WTC11 (cell line): ENCODE measurements at places on chromosomes 1 and 21. TPM values are rescaled to one million over a fixed set of nuclear protein-coding genes. Genes with fewer than 3 reads are reported as not detected.

DNA sequence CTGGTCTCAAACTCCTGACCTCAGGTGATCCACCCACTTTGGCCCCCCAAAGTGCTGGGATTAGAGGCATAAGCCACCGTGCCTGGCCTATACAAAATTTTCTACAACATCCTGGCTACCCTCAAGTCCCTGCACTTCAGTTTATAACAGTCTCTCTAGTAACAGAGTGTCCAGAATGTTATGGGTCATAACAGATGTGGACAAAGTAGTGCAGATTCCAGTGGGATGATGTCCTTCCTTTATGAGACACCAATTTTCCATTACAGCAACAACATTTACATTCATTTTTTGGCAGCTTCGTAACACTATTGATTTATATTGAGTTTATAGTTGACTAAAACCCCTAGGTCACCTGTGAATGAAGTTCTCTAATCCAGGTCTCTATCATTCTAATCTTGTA, 429.4 kb upstream of the PTBP2 start:
- DNase-seq = no peak

GRCh38 chr1:233916706-233917105, 12.2 kb downstream of the SLC35F3 start:
- no peak for DNase-seq

- no peak for DNase-seq
Measured at GRCh38 chr1:30305061-30305460, 418.3 kb downstream of the MATN1 start.

DNA sequence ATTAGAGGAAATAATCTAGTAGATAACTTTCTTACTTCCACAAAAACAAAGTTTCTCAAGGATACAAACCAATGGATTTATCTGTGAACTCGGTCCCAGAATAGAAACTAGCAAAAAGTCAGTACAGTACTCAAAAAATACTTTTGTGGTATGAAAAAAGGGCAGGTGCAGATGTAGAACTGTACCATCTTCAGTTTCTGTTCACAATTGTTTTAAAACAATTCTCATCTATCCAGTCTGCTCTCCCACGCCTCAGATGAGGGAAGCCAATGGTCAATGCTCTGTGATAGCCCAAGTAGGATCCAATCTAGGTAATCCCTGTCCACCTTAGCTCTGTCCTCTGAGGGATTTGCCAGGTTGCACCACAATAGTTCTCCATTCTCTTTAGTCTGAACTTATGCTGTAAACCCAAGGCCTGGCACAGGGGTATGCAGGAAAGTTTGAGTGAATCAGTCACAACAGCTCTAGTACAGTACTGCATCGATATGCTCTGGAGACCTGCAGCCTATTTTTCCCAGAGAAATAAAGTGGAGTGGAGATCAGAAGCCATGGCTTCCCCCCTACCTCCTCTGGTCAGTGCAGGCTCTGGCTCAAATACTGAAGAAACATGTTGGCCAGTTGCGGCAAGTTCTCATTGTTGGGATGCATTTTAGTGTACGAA, 1.4 kb downstream of the KTI12 start:
- no peak for DNase-seq

DNA sequence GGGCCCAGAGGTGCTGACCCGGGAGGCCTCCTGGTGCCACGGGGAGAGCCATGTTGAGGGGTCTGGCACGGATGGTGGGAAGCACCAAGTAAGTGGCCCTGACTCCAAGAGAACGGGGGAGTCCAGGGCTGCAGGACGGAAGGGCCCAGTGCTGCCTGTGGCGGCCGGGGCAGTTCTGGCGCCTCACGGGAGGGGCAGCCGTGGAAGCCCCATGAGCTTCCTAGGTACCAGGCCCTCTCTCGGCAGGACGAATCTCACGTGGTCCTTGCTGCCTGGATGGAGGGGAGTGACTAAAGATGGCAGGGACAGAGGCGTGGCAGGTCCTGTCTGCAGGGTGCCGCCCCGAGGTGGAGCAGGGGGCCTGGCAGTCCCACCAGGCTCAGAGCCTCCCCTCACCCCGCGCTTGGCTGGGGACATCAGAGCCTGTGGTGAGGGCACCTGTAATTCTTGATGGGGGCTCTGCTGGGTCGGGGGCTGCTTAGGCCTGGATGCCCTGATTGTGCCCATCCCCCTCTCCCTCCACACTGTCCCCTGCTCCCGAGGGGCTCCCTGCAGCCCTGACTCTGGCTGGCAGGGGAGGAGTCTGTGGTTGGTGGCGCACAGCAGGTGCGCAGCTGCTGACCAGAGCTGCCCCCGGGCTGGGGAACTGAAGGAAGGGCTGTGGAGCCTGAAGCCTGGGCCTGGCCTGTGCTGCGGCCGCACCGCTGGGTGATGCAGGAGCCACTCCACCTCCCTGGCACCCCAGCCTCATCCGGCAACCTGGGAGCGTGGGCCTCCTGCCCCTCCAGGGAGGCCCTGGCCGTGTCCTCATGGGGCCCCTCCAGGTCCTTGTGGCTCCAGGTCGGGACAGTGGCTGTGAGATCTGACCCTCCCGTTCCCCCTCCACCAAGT, 31.4 kb downstream of the POFUT2 start:
- no peak for DNase-seq

DNA sequence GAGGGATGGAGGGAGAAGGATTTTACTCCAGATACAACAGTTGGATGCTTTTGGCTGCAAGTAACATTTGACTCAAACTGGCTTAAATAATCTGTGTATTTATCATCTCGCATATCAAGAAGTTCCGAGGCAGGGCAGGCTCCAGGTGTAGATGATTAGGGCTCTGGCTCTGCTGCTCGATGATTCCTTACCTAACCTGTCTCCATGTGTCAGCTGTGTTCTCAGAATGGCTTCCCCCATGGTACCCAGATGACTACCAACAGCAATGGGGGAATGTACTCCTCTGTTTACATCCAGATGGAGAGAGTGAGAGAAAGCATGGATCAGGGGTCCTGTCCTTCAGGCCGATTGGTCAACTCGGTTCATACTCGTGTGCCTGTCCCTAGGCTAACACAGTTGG, 90.4 kb upstream of the AKT3 start:
- no peak for DNase-seq

GJA9 gene
- total RNA-seq = not detected in 3 replicates
